GM13976 (cell line): ENCODE measurements at places on chromosomes 6 and 20.

DNA sequence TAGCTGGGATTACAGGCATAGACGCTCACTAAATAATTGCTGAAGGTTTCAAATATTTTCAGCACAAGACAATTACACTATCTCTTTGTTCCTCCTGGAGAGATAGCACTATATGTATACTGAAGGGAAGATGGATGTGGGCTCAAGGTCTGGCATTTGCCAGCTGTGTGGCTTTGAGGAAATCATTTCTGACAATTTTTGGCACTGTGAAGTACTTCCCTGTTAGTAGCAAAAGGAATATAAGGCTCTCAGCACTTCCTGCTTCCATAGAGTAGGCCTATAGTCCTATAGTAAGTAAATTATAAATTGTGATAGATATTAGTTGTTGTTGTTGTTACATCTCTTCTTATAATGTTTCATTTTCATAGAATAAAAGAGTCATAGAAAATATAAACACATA, 271.1 kb downstream of the SAMD5 start:
- DNase-seq = no peak

GRCh38 chr6:159224452-159224851, 55.3 kb downstream of the FNDC1 start:
- DNase-seq = no peak

DNA sequence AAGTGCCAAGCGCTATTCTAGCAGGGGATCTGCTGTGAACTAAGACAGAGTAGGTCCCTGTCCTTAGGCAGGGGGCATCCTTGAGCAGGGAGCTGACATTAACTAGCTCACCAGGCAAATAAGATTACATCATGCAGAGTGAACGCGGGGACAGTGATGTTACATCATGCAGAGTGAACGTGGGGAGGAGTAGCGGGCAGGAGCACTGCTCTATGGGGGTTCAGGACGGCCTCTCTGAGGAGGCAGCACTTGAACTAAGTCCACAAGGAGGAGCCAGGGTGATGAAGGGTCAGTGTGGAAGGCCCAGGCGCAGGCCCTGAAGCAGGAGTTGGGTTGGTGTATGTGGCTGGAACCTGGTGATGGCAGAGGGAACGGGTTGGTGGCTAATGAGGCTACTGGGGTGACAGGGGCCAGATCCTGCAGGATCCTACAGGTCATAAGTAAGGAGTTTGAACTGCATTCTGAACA, 38.7 kb downstream of the KAT14 start:
- no peak for DNase-seq

DNA sequence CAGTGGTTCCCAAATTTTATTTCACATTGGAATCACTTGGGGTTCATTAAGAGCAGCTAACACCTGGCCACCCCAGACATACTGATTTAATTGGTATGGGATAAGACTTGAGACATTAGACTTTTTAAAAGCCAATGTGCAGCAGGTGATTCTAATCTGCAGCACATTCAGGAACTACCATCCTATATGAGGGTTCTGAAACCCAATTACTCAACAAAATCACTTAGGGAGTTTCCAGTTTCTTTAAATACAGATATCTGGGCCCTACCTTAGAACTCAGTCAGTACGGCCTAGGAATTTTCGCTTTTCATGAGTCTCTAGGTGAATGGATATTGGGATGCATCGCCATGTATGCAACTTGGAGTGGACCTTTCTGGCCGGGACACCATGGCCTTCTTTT, 24.0 kb upstream of the L3MBTL3 start:
- DNase-seq = no peak

DNA sequence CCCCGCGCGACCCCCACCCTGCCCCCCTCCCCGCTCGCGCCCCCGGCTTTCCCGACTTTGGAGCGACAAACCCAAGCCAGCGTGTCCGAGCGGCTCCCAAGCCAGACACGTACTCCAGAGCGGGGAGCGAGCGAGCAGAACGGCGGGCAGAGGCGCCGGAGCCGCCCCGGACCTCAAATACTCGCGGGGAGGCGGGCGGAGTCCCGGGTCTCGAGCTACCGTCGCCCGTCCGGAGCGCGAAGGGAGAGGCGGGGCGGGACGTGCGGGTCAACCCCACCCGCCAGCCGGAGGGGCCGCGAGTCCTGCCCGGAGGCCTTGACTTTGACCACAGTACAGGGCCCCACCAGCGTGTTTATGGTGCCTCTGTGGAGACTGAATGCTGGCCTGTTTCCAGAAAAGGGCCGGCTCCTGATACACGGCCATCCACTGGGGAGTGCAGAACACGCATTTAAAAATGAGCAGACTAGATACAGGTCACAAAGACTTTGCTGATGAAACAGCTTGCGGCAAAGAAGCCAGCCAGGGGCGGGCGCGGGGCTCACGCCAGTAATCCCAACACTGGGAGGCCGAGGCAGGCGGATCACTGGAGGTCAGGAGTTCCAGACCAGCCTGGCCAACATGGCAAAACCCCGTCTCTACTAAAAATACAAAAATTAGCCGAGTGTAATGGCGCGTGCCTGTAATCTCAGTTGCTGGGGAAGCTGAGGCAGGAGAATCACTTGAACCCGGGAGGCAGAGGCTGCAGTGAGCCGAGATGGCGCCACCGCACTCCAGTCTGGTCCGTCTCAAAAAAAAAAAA, at the start of gene SERPINB6:
SERPINB6 (minus strand) TSS at position 148 of the 799 bp plus-strand sequence. CDS start 12,235 bp downstream, outside the sequence.
- DNase-seq = peak; percentile 57

- no peak for DNase-seq
These were observed 23.8 kb upstream of the TNFAIP3 start for GRCh38 chr6:137843211-137843610.

DNA sequence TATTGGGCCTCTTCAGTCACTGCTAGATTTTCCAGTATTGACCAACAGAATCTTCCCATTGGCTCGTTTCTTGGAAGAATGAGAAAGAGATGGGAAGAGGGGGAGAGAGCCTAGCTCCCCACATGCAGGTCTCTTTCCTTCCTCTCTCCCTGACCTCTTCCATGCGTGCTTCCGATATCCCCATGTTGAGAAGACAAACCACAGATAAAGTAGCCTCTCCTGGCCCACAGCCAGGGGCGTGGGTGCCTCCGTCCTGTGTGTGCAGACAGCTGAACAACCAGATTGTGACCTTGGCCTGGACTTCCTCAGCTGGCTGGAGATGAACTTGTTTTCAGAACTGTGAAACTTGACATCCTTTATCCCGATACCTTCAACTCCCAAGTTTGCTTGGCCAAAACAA, 71.0 kb downstream of the EDN3 start:
- no peak for DNase-seq

DNA sequence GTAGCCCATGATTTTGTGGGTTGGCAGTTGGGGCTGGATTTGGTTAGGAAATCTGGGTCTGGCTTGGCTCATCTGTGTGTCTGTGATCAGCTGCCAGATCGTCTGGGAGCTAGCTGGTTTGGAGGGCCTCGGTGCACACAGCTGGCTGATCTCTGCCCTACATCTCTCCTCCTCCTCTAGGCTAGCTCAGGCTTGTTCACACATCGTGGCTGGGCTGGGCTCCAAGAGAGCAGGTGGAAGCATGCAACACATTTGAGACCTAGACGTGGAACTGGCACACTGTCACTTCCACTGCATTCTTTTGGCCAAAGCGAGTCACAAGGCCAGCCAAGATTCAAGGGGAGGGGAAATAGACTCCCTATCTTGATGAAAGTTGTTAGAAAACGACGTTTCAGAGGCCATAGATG, 15.9 kb downstream of the NDUFAF5 start:
- no peak for DNase-seq

DNA sequence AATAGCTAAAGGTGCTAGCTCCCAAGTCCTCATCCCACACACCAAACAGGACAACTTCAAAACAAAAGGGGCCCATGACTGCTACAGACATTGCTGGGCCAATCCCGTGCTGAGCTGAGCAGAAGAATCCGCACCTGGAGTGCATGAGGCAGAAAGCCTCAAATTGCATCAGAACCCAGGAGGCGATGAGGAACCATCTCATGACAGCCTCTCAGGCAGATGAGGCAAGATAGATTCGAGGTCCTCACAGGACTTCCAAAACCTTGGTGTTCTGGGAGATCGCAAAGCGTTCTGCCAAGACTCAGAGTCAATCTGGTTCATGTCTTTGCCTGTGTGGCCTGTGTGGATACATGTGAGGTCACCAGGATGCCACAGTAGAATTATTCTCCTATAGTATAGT, 32.8 kb upstream of the SSTR4 start:
- no peak for DNase-seq

DNA sequence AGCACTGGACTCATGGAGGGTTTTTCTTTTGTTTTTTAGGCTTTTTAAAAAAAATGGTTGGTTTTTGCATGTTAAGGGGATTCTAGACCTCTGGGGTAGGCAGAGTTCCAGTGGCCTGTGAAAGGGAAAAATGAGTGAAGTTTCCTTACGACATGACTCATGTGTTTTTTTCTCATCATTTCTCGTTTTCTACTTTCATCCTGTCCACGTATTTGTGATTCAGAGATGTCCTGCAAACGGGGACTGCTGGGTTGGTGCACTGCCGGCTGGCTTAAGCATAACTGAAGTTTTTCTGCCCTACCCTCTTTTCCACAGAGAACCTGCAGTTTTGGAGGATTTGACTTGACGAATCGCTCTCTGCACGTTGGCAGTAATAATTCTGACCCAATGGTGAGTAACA, 182.3 kb downstream of the SASH1 start:
- no peak for DNase-seq

DNA sequence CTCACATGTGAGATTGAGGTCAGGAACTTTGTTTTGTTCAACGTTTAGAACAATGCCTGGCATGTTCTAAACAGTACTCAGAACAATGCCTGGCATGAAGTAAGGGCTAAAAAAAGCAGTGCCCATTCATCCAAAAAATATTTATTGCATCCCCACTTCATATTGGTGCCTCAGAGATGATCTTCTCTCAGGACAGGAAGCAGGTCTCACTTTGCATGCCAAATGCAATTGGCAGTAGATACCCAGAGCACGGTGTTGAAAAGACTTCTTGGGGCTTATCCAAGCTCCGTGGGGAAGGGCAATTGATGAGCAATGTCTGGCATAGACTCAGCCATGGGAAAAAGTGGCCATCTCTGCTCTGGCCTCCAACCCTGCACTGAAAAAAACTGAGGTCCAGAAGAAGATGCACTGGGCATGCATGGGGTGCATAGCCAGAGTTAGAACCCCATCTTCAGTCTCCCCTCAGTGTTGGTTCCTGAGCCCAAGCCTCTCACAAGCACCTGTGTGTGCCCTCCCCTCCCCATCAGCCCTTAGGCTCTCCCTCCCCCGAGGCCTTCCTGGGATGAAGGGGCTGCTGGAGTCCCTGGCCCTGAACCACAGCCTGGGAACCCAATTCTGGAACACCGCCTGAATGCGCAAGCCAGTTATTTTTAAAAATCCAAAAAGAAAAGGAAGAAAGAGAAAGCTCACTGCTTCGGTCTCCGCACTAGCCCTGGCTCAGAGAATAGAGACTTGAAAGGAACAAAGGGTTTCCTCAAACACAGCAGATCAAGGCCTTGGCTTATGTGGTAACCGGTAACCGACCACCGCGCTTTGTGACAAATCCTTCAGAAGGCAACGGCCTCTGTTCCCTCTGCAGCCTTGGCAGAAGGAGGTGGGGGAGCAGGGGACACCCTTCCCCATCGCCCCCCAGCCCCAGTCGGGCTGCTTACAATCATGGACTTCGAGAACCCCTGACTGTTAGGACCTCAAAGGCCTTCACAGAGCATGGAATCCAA, 78.5 kb upstream of the SIRPA start:
- DNase-seq = no peak

DNA sequence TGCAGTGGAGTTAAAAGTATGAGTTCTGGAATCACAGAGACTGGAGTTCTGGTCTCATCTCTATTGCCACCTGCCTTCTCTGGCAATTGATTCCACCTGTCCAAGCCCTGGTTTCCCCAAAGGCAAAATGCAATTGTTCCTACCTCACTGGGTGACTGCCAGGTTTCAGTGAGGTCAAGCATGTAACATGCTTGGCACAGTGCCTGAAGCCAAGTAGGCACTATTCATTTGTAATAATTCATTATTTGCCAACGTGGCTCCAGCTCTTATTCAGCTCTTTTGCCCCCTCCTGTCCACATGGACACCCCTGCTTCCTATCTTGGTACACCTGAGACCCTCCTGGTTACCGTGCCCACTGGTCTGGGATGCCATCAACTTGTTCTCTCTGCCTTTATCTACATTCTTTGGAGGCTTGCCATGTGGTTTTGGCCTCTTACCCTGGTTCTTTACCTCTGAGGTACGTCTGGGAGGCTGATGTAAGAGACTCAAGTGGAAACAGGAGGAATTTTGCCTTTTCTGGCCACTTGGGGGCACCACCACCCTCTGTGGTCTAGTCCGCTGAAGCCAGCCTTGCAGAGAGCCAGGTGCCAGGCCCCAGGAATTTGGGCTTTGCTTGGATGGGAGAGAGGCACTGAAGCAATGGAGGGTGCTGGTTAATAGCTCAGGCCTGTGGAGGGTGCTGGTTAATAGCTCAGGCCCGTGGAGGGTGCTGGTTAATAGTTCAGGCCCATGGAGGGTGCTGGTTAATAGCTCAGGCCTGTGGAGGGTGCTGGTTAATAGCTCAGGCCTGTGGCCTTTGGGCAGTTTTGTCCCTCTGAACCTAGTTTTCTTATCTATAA, 1.7 kb downstream of the KCNK15 start:
- peak; percentile 80 for DNase-seq

DNA sequence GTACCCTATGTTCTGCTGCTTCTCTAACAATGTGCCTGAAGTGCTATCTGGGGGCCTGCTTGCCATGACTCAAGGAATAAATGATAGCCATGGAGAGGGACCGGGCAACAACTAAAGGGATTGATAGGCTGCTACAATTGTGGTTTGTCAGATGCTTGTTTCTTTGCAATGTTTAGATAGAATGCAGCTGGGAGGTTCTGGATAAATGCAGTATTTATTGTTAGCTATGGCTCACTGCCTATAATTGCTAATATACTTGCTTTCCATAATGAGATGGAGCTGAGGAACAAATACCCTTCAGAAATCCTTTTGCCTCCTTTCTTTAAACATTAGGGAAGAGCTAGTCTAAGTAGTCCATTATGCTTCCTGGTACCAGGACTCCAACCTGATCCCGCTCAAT, 575.2 kb upstream of the SYNCRIP start:
- no peak for DNase-seq

- DNase-seq = no peak
These were observed 90.4 kb downstream of the MAP3K7 start for GRCh38 chr6:90496258-90497016.

- no peak for DNase-seq
These were observed 3.6 kb upstream of the ADGRG6 start for GRCh38 chr6:142297996-142298753.

DNA sequence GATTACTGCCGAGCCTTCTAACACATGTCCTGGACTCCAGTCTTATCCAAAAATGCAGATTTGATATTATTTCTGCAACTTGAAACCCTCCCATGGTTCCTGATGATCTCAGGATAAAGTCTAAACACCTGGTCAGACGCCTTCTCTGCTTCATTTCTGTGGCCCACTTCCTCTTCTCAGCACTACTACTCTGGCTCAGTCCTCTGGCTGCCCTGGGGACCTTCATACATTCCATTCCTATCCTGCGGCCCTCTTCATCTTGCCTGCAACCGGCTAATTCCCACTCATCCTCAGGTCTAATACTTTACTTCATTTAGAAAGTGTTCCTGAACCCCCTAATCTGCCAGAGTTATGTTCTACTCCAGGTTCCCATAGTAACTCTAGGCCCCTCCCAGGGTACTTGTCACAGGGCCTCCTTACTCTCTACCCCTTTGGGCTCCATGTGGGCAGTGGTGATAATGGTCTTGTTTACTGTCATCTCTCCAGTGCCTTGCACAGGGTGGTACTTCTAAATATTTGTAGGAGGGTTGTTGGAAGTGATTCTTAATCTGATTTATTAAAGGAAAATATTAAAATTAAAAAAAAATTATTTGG, 18.9 kb downstream of the MAN1A1 start:
- no peak for DNase-seq
